ENCODE measurements at places on chromosomes 4 and X.

DNA sequence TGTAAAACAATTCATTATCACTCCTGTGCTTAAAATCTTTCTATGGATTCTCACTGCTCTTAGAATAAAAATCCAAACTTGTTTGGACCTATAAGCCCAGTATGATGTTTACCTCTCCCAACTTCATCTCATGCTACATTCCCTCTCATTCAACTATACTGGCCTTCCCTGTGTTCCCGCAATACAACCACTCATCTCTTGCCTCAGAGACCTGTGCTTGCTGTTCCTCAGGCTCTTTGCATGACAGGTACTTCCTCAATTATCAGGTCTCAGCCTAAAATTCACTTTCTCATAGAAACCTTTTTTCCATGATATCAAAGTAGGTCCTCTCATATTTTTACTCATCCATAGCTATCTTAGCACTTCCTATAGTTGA, 71.7 kb downstream of the ENOX2 start:
- DNase-seq: no peak

DNA sequence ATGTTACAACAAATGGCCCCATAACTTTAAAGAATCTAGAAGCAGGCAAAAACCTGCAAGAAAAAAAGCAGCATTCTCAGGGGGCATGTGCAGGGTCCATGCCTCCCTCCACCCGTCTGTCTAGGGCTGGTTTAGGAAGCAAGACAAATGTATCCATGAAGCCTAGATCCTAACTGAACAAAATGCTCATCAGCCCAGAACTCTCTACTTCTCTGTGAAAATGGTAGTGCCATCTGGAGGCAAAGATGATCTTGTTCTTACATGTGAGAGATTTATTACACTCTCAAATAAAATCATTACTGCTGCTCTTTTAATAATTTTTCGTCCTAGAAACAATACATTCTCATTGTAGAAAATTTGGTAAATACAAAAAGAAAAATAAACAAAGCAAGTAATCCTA, 26.7 kb downstream of the NR3C2 start:
- DNase-seq: no peak

DNA sequence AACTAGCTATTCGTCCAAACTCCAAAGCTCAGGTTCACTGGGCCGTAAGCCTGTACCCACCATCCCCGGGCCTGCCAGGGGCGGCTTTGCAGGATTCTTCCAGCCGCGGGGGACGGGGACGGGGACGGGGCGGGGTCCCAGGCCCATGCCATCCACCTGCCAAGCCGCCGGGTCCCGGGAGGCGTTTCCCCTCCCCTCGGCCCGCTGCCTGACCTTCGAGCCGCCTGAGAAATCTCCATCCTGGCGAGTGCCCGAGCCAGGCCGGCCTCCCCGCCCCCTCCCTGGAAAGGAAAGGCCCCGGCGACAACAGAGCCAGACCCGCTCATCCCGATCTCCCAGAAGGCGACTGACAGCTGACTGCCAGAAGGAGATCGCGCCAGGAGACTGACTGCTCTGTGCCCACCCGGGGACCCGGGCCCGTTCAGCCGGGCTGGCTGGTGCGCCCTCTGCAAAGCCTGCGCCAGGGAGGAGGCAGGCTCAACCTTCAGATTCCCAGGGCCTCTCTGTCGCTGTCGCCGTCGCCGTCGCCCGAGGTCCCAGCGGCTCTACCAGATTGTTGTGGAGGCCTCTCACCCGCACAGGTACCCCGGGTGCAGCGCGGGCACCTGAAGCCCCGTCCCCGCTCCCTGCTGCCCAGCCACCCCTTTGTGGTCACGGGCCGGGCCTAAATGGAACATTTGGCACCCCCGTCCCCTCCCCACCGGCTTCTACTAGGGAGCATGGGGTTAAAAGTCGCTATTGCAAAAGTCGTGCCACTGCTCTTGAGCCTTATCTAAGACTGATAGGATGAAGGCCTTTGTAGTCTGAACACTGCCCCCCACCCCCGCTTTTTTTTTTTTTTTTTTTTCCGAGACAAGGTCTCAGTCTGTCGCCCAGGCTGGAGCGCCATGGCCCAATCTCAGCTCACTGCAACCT, at the start of gene RGN:
RGN (plus strand) TSS at position 315 of the 915 bp plus-strand sequence. CDS start 2,702 bp downstream, outside the sequence.
- no peak for DNase-seq

- no peak for DNase-seq
Measured at GRCh38 chrX:151912221-151912620, 468 bp upstream of the MAGEA4 start.

DNA sequence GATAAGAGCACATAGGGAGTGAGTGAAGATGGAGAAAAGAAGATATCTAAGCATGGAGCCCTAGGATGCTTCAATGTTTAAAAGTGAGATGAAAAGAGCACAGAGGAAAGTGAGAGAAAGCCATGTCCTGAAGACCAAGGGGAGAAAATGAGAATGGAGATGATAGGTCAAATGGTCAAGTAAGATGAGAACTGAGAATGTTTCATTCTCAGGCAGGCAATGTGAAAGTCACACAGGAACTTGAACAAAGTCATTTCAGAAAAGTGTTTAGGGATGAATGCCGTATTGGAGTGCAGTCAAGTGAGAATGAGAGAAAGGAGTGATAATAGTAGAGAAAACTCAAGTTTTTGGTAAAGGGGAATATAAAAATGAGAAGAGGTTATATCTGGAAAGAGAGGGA, 148.7 kb upstream of the PTCHD1 start:
- DNase-seq: no peak

DNA sequence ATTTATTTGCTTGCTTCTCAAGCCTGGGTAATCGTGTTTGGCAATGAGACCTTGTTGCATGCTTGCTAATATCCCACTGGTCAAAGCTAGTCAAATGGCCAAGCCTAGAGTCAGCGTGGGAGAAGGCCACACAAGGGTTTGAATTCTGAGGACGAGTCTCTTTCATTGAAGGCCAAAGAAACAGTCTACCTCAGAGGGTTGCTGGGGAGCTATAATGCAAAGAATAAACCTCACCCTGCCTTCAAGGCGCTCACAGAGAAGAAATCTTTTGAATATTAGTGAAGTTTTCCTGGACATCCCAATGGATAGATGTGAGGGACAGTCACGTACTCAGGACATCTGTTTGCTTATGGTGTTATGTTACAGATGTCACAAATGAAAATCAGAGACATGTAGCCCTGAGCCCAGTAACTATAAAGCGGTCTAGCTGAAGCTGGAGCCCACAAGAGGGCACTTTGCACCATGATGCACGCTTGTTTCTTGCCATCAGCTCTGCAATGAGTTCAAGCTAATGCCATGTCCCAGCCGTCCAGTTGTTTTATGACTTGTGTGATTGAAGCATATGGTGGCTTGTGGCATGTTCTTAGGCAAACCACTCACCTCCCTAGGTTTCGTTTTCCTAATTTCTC, 1.1 kb upstream of the TLR3 start:
- DNase-seq: peak; percentile 51

DNA sequence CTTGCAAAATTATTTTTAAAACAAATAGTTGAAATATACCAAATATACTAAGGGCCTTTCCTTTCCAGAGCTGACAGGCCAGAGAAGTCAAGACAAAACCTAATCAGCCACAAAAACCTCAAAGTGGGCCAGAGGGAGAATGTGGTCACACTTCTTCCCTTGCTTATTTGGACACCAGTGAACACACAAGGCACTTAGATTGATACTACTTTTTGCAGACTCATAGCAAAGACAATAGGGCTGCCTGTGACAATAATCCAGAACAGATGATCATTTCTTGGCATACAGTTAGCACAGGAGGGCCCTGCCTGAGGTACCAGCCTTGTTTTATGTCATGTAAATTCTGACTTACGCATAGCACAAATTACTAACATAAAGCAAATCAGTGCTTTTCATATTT, 215.7 kb upstream of the NEIL3 start:
- DNase-seq: no peak

GRCh38 chr4:1055721-1056590, 44.5 kb downstream of the FGFRL1 start:
- peak; percentile 97 for DNase-seq

DNA sequence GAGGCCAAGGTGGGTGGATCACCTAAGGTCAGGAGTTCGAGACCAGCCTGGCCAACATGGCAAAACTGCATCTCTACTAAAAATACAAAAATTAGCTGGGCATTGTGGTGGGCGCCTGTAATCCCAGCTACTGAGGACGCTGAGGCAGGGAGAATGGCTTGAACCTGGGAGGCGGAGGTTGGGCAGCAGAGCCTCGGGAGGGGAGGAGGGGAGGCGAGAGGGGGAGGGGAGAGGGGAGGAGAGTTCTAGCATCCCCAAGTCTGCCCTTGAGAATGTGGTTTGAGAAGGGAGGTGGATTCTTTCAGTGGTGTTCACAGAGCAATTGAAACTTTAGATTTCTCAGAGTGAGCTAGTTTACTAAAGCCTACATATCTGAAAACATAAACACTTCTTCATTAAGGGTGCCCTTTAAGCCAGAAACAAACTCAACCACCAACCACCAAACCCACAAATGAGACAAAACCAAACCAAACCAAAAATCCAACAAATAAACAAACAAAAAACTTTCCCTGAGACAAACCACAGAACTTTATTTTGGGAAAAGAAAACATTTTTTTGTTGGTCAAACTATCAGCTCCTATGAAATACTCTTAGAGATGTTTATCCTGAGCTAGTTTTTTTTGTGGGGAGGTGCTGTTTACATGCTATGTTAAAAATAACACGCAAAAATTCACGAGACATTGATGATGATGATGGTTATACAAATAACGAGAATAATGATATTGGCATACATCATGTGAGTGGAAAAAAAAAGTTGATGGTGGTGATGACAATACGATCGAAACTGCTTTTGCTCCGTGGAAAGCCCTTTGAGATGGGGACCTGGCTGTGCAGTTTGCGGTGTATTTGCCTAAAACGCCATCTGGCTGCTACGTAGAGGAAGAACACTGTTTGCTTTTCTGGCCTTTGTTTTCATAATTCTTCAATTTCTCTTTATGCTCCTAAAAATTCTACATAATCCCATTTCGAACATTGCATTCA, 98.2 kb upstream of the PRKX start:
- peak; percentile 57 for DNase-seq

DNA sequence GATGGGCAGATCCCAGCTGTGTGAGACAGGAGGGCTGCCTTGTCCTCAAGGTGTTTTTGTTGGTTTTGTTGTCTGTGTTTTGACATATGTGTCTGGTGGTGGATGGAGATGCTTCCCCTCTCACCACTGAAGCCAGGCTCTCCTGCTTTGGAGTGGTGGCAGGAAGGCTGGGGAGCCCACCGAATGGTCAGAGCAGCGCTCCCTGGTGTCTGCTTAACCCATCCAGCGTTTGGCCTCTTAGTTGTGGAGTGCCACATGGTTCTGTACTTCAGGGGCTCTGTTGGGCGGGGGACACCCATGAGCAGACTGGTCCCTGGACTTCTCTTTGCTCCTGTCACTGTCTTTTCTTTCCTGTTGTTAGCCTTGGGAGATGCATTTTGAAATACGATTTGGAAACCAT, 51.9 kb downstream of the DLG3 start:
- DNase-seq: no peak

DNA sequence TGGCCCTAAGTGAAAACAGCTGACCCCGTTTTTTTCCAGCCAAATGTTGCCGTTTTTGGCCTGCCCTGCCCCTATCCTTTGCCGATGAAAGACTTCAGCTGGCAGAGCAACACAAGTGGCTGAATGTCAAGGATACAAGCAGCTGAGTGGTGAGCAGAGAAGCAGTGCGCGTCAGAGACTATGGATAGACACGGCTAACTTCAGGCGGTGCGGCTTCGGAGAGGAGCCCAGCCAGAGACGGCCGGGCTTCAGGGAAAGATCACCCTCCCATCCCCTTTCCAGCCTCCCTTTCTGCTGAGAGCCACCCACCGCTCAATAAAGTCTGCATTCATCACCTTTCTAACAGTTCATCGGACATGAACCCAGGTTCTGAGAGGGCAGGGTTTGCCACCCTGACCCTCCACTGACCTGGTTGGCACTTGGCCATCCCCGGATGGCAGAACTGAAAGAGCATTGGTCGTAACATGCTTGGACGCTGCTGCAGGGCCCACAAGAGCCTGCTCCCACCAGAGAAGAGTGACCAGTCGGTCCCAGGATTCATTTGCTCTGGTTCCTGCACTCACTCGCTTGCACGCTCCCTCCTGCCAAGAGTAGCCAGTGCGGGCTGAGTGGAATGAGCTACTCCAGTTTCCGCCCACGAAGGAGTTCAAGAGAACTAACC, 125.8 kb downstream of the PPEF1 start:
- DNase-seq: no peak

DNA sequence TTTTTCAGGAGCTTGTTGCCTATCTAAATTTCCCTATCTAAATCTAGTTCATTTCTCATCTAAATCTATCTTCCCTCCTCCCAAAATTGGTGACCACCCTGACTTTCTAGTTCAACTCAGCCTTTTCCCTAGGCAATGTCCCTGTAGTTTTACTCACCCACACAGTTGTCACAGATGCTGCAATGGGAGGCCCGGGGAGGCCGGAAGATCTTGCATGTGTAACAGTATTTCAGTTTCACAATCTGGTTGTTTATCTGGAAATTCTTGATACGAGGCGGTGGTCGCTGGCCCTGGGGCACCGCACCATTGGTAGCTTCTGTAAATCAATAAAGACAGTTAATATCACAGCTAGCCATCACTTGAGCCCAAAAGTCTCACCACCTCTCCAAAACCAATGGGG, 20.2 kb downstream of the ZDHHC9 start:
- DNase-seq: no peak

DNA sequence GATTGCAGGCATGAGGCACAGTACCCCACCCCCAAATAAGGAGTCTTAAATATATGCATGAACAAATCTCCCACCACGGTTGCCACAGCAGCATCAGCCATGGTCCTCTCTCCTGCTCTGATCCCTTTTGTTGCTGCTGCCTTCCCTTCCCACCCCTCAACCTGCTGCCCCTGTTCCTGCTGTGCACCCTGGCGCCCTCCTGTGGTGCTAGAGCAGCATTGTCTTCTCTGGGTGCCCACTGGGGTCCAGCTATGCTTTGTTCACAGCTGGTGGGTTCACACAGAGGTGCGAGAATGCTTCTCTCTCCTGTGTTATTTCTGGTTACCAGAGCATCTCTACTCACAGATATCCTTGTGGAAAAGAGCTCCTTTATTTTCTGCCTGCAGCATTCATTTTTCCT, 116.2 kb downstream of the GATB start:
- DNase-seq: no peak

- no peak for DNase-seq
Measured at GRCh38 chr4:75662626-75663025, 10.6 kb downstream of the G3BP2 start.

DNA sequence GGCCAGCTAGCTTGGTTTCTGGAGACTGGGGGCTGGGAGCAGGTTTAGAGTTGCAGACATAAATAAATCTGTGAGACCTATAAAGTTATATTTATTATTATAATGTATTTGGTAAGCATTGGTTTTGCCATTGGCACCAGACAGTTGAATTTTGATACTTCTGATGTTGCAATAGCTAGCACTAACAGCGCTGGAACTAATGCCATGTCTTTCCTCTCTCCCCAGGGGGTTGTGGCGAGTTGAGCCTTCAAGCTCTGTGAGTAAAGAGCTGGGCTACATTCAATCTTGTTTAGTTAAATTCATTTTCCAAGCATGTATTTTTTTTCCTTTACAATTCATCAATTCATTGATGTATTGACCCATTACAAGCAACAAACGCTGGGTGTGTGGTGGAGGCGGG, 358.7 kb upstream of the NR3C2 start:
- no peak for DNase-seq

DNA sequence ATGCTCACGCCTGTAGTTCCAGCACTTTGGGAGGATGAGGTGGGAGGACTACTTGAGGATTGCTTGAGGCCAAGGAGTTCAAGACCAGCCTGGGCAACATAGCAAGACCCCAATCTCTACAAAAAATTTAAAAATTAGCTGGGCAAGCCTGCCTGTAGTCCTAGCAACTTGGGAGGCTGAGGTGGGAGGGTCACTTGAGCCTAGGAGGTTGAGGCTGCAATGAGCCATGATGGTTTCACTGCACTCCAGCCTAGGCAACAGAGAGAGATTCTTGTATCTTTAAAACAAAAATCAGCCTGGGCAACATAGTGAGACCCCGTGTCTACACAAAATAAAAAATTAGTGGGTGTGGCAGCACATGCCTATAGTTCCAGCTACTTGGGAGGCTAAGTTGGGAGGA, 1.9 kb downstream of the ZNF41 start:
- DNase-seq: no peak

All from immature natural killer cell (primary cell).